ENCODE measurements at places on chromosomes 7 and 10. TPM values are rescaled to one million over a fixed set of nuclear protein-coding genes. Genes with fewer than 3 reads are reported as not detected.

DNA sequence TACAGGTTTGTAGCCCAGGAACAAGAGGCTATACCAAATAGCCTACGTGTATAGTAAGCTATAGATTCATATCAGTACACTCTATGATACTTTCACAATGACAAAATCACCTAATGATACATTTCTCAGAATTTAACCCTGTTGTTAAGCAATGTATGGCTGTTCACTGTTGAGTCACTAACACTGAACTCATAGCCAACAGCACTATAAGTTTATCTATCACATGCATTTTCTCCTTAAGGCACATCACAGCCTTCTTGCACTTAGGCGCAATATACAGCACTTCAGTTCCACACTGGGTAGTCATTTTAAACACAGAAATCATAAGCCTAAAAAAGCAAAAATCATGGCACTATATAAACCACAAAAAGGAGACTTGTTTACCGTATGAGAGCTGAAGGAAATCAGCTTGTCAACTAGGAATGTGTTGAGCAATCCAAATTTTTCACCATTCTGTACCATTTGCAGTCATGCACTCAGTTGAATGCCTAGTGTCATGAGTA, 45.6 kb downstream of the ZNF438 start:
- no peak for DNase-seq

The HMX2 gene
- total RNA-seq: not detected

The MSMB gene
- not detected for total RNA-seq

The AGAP4 gene
- 14.9 TPM for total RNA-seq

GRCh38 chr10:67306588-67307205, 380.9 kb downstream of the LRRTM3 start:
- peak; percentile 24 for DNase-seq

The HOXA1 gene
- total RNA-seq: 2.8 TPM

GRCh38 chr10:126208726-126209302, 179.5 kb downstream of the ADAM12 start:
- DNase-seq: no peak

- DNase-seq: no peak
These were observed 3.1 kb upstream of the CPA1 start for GRCh38 chr7:130377178-130377577.

GRCh38 chr7:79319369-79319768, 134.1 kb downstream of the MAGI2 start:
- DNase-seq: no peak

DNA sequence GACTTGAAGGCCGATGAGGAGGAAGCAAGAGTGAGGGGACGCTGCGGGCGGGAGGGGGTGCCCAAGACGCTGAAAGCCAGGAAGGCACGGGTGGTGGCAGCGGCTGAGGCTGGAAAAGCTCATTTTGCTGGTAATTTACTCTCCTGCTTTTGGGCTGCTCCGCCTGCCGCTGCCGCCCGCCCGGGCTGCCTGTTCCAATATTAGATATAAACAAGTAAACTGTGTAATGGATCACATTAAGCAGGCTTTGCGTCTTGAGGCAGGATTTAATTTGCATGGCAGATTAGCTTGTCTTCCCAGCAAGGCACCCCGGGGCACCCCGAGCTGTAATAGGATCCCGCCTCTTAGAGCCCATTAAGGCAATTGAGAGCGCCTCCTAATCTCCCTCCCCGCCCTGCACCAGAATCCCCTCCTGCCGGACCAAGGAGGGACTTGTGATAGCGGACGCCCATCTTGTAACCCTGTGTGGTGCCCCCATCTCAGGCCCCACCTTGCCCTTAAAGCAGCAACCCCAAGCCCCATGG, 46.1 kb upstream of the SLF2 start:
- DNase-seq: no peak

DNA sequence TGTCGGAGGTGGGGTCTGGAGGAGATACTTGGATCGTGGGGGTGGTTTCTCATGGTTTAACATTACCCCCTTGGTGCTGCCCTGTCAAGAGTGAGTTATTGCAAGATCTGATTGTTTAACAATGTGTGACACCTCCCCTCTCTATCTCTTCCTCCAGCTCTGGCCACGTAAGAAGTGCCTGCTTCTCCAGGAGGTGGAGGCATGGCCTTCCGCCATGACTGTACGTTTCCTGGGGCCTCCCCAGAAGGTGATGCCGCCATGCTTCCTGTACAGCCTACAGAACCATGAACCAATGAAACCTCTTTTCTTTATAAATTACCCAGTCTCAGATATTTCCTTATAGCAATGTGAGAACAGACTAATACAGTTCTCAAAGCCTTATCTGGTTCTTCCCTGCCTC, 547.0 kb downstream of the CALN1 start:
- DNase-seq: no peak

- no peak for DNase-seq
These were observed 72.8 kb upstream of the PPIF start for GRCh38 chr10:79274279-79275104.

GRCh38 chr7:97430006-97430405, 301.9 kb upstream of the TAC1 start:
- no peak for DNase-seq

DNA sequence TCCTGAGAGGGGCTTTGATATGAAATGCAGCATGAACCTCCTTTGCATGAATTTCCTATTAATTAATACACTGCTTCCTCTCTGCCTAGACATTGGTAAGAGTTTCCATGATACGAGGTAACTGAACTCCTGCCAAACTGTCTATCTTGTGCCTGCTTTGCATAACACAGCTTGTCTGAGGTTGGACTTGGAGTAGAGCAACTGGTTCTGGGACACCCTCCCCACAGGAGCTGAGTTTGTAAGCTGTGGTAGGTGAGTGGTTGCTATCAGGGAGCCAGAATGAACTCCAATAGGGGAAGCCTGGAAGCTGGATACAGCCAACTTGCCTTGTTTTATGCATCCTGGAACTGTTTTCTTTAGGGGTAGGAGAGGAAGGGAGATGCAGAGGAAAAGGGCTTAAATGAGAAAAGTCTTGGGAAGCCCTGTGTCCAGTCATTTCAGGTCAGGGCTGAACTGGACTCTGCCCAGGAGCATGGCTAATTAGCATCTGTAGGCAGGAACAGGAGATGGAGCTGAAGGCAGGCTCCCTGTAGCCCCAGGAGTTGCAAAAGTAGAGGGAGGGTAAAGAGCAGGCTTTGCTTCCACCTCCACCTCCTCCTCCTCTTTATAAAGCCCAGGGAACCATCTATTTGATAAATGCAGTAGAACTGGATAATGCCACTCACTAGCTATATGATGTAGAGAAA, 73.2 kb upstream of the GPR158 start:
- no peak for DNase-seq

DNA sequence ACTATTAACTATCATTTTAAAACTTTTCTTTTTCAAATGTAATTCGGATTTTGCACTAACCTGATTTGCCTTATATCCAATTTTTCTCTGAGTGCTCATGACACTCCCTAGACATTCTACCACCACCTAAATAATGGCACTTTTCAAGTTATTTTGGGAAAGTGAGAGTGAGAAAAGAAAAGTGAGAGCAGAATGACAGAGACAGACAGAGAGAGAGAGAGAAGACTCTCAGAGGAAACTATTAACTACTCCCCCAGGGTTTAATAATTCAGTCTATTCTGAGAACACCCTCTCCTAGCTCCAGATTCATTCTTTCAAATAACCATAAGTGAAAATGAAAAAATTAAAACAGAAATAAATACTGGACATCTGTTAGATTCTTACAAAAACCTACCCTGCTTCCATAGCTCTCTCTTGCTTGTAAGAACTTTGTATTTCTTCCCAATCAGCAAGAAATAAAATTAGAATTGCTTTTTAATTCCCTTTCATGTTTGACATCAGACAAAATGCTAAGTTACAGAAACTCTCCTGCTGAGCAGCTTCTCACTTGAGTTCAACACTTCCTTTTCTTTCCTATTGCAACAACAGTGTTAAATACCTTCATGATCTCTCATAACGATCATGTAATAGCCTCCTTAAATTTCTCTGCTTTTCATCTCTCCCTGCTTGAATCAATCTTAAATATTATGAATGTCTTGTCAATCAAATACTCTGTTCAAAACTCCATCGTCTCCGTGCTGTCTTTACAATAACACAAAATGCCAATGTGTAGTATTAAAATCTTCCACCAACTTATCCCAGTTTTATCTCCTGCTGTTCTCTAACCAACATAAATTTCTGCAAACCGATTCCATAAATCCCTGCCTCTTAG, 191.7 kb downstream of the SEMA3E start:
- DNase-seq: no peak

DNA sequence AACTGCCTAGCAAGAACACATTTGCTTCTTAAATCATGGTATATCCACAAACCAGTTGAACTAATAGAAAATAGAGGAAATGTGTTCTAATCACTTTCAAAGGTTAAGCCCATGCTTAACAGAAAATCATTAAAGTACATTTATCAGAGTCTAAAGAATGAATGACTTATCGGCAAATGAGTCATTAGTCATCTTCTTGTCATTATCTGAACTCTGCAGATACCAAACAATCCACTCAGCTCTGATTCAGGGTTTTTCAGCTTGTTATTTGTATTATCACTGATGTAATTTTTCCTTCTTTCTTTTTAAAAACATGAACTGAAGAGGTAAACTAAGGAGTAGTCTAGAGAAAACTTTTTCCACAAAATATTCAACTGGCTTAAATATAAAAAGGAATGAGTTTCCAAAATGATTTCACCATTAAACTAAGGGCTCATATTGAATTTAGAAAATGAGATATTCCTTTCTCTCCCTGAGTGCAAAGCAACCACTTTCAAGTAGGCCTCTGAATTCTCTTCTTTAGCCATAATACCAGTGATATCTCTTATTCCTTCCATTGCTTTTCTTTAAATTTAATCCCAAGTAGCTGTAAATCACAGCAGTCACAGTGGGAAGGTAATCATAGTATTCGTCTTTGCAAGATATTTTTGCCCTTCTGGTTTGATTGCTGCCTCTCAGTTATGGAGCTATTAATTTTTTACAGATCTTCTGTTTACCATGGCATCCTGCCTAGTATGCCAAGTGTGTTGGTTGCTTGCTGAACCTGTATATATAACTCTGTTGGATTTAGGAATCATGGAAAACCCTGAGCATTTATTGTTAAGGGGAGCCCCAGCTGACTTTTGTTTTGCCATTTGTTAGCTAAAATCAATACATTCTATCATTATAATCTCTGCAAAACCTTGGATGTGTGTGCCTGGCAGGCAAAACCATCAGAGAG, 125.1 kb downstream of the THSD7A start:
- DNase-seq: no peak

DNA sequence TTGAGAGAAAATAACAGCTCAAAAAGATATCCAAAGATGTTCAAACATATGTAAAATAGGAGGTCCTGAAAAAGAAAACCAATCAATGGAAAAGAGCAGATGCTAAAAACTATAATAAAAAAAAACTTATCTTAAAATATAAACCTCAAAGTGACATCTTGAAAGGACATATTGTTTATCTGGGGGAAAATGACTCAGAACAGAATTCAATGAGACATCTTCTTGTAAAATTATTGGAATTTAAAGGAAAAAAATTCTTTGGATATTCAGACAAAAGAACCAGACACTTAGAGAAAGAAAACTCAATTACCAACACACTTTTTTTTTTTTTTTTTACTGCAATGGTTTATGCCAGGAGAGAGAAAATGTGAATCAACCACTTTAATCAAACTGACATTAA, 58.9 kb downstream of the NAMPT start:
- no peak for DNase-seq

GRCh38 chr10:104735036-104735756, 94.1 kb downstream of the SORCS3 start:
- no peak for DNase-seq

- no peak for DNase-seq
These were observed 658.2 kb downstream of the GATA3 start for GRCh38 chr10:8712656-8713055.

All from HCT116 (cell line).